Activated T-helper 2 cell treated with anti-CD3 and anti-CD28 coated beads, Interferon-gamma antibody, Interleukin-2, Interleukin-4, amounts not matched to agents 10 μg/mL and 5 μg/mL and 100 μg/mL, durations not matched to agents 14 hours and 24 hours and 36 hours (primary cell): ENCODE measurements at places on chromosomes 1 and 21. TPM values are rescaled to one million over a fixed set of nuclear protein-coding genes. Genes with fewer than 3 reads are reported as not detected.

The EVA1C gene
- 8.1 and 8.4 TPM in 2 replicates for total RNA-seq

The NUP210L gene
- 0.05 and 0.07 TPM in 2 replicates for total RNA-seq

The KPRP gene
- not detected in 2 replicates for total RNA-seq

The LRRC7 gene
- total RNA-seq: not detected in 2 replicates

The GJA8 gene
- not detected in 2 replicates for total RNA-seq

The OLIG2 gene
- total RNA-seq: not detected in 2 replicates
